ENCODE measurements at places on chromosomes 1 and 21.

GRCh38 chr1:115641762-115642167, at the start of gene VANGL1:
TSS of gene VANGL1 (plus strand) at chr1:115641970. CDS start at chr1:115651414, 9,444 bp downstream.
- peaks cover 7% of the 10 kb centered on the region for H3K4me1 ChIP-seq
- DNase-seq: no peak
- peaks cover 4% of the 10 kb centered on the region for H3K36me3 ChIP-seq
- peak within 1 kb of the TSS; percentile 78 for H3K4me3 ChIP-seq
- H3K27ac ChIP-seq: no peak within 1 kb of the TSS

GRCh38 chr1:85282424-85282823, 6.0 kb upstream of the BCL10 start:
- no peak overlapping the region for H3K4me3 ChIP-seq
- no peak for DNase-seq
- no peak overlapping the region for H3K27ac ChIP-seq
- H3K4me1 ChIP-seq: peaks cover 18% of the 10 kb centered on the region
- H3K36me3 ChIP-seq: peaks cover 30% of the 10 kb centered on the region

DNA sequence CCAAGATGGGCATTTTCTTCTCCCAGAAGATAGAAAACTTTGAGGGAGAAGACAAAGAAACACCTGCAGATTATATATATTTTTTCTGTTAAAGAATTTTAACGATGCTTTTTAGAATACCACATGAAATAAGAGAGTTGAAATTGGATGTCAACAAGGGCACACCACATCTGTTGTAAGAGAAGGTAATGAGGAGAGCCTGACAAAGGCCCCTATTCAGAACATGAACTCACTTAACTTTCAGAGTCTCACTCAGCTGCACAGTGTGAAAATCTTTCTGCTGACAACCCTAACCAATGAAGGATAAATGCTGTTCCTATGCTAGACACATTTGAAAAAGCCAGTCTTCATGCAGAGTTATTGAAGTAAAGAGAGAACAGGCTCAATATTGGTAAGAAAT, 7.3 kb downstream of the KRTAP22-2 start:
- H3K27me3 ChIP-seq: no peaks in the 10 kb centered on the region
- no peak overlapping the region for H3K4me3 ChIP-seq
- no peaks in the 10 kb centered on the region for H3K4me1 ChIP-seq
- no peak for DNase-seq

DNA sequence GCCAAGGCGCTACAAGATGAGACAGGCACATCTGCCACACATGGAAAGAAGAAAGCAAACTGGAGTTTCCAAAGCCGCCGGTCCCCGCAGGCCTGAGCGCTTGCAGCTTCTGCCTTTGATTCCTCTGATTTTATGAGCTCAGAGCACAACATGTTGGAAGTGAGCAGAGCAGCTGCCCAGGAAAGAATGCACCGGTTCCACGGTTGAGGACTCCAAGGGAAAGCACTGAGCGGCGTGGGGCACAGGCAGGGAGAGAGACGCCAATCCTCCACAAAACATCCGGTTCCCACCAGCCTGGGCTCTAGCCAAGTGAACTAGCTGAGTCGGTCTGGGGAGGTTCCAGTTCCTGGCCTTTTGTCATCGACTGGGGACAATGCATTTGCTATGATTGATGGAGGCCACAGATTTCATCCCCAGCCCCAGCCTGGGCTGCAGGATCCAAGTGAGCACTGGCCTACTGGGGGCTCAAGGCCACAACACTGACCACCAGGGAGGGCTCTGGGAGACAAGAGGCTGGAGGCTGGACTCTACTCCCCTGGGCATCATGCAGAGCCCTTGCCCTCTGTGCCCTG, 253.1 kb upstream of the IRF2BP2 start:
- DNase-seq: no peak
- no peak overlapping the region for H3K4me3 ChIP-seq
- H3K27ac ChIP-seq: no peak overlapping the region

- peak; percentile 68 for DNase-seq
- peak overlapping the region; percentile 8 for H3K4me3 ChIP-seq
- no peak overlapping the region for H3K27ac ChIP-seq
- H3K36me3 ChIP-seq: peaks cover 5% of the 10 kb centered on the region
- no peaks in the 10 kb centered on the region for H3K27me3 ChIP-seq
Measured at GRCh38 chr1:181166377-181167196, 78.1 kb downstream of the IER5 start.
